CD4-positive, alpha-beta T cell treated with Interferon gamma for 1 hour (primary cell): ENCODE measurements at places on chromosomes 11 and 22.

GRCh38 chr11:10716122-10716521 lies 22.6 kb upstream of the IRAG1 start:
- no peak for DNase-seq

DNA sequence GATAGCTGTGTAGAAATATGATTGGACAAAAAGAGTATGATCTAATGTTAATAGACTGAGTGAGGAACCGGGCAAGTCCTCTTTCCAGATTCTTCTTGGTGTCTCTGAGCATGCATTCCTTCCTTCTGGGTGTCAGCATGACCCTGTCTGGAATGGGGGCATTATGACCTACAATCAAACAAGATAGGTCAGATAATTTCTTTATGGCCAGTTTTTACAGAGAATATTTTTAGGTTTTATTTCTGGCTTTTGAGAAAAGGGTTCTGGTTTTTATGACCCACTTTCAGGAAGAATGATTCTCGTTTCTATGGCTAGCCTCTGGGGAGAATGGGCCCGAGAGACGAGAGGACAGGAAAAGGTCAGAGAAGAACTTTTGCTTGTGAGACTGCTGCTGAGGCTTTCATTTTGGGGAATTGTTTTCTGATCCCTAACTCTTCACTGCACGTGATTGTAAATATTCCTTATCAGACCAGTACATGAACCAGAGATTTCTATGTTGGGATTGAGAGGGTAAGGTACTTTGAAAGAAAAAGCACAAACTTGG lies 383.8 kb downstream of the AASDHPPT start:
- no peak for DNase-seq

DNA sequence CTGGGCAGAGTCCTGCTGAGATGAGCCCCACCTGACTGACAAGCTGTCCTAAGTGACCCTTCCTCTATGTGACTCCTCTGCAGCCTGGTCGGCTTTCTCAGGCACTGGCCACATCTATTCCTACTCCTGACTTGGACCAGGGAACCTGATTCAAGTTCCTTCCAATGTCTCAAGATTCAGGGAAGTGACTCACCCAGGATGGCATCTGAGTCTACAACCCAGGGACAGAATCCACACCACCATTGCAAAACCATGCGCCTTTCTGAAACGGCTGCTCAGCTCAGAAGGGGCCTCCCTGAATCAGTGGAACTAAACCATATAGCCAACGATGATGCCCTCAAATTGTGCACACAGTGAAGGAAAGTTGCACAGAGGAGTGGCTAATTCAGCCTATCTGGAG lies 63.9 kb upstream of the CSNK2A3 start:
- DNase-seq: no peak

GRCh38 chr11:128569291-128569690 lies 18.1 kb downstream of the ETS1 start:
- no peak for DNase-seq

DNA sequence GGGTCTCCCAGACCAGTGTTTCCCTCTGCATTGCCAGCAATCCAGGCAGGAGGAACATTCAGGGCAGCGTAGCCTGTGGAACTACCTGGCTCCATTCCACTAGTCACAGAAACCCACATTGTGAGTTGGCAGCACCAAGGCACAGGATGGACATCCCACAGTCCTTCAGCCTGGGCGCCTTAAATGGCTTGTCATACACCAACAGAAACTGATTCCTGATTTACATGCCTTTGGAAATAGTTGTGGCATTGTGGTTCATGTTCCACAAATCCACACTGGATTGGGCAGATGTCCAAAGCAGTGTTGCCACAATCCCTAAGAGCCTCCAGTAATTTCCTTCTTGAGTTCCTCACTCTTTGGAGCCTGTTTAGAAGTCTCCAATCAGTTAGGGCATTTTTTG lies 225.6 kb downstream of the BLID start:
- no peak for DNase-seq

DNA sequence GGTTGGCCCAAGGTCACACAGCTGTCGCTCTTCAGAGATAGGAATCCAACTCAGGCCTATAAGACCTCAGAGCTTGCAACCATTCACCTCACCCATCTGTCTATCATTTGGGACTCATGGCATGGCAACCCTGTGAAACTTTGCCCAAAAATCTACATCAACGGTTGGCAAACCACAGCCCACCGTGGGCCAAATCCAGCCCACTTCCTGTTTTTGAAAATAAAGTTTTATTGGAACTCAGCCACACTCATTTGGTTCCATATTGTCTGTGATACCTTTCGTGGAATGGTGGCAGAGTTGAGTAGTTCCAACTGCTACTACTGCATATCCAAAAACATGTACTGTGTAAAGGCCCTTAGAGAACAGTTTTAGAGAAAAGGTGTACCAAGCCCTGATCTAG lies 307.8 kb downstream of the MN1 start:
- no peak for DNase-seq

- DNase-seq: no peak
These were observed 16.9 kb upstream of the KIRREL3 start for GRCh38 chr11:127017482-127017881.

GRCh38 chr11:33172996-33173395 lies 11.7 kb upstream of the CSTF3 start:
- DNase-seq: no peak

GRCh38 chr11:106177311-106177710 lies 99.8 kb downstream of the AASDHPPT start:
- no peak for DNase-seq

DNA sequence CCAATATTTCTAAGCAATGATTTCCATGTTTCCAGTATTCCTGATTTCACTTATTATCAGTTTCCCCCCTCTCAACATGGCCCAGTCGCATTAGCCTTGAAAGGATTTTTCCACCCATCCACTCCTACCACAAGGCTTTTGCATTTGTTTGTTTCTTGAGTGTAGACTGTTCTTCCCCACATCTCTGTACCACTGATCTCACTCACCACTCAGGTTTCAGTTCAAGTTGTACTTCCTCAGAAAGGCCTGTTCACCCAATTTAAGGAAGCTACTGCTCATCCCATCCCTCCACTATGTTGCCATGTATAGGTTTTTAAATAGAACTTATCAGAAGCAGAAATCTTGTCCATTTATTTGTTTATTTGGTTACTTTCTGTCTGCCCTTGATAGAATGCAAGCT lies 472.3 kb downstream of the FAM181B start:
- DNase-seq: no peak

DNA sequence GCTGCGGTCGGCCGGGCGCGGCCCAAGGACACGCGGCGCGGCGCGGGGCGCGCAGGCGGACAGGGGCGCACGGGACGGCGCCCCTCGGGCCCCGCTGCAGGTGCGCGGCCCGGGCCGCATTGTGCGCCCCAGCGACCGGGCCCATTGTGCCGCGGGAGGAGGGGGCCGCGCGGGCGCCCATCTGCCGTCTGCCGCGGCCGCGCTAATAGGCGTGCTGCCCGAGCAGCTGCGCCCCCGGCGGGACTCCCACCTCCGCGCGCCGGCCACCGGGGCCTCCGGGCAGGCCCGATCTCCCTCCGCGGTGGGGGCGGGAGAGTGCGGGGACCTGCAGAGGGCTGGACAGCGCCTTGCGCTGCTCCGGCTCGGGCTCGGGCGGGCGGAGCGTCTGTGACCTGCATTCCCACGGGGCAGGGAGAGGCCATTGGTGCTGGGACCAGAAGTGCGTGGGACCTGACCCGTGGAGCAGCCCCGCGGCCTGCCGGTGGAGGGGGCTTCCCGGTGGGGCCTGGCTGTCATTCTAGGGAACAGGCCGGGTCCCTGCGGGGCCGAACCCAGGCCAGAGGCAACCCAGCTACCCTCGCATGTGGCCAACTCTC lies 933 bp downstream of the BRSK2 start:
- no peak for DNase-seq

DNA sequence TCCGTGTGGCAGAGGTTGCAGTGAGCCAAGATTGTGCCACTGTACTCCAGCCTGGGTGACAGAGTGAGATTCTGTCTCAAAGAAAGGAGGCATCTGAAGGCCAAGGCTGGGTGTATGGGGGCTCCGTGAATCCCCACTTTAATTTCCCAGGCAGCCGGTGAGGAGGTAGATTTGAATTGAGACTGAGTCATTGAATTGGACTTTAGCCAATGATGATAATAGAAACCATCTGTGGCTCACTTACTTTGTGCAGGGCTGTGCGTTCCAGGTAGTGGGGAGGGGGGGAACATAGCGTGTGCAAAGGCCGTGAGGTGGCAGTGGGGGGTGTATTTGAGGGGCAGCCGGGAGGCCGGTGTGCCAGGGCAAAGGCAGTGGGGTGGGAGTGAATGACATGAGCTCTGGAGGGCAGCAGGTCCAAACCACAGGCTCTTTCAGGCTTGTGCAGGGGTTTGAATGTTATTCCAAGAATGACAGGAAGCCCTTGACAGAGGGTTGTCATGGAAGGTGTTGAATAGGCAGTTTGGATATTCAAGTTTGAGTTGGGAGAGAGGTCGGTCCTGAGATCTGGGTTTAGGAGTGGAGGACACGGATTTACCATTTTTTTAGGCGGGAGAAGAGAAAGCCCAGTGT lies 6.1 kb downstream of the ARHGAP8 start:
- DNase-seq: no peak

GRCh38 chr11:5115339-5115738 lies 22.8 kb downstream of the OR52A5 start:
- no peak for DNase-seq

DNA sequence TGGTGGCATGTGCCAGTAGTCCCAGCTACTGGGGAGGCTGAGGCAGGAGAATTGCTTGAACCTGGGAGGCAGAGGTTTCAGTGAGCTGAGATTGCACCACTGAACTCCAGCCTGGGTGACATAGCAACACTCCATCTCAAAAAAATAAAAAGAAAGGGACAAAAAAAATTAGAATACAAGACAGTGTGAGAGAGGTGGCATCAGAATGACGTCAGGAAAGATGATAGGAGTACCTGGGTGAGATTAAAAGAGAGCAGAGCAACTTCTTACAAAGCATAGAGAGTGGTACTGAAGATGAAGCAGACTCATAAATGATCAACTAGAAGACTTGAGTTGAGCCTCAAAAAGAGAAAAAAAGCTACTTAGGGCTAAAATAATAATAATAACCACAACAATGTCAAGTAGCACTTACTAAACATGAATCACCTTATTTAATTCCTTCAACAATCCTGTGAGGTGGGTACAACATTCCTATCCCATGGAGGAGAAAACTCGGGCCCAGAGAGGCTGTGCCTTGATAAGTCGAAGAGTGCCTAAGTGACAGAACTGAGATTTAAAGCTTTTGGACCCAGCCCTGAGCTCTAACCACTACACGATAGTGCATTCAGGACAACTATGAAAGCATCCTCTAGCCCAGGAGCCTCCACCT lies 5.2 kb upstream of the SLN start:
- DNase-seq: no peak

GRCh38 chr11:85988780-85989179 lies 80.1 kb downstream of the PICALM start:
- DNase-seq: no peak
